A549 (cell line): ENCODE measurements at places on chromosomes 2 and 18.
A peak's percentile ranks its signal among the peaks of the same experiment; 100 is the strongest.

DNA sequence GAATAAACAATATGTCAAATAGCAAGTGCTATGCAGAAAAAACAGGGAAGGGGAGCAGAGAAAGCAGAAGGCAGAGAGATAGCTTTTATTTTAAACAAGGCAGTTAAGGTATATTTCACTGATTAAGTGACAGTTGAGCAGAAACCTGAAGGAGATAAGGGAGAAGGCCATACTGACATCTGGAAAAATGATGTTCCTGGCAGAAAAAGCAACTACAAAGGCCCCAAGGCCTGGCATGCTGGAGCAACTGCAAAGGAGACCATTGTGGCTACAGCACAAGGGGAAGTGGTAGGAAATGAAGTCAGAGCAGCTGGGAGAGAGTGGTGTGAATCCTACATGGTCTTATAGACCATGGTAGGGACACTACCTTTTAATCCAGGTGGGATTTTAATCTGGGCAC is 8.9 kb upstream of the PCBP1 start:
- no peak for DNase-seq

- DNase-seq: peak; percentile 2
Measured at GRCh38 chr18:31819106-31819924, 58.6 kb upstream of the SLC25A52 start.

DNA sequence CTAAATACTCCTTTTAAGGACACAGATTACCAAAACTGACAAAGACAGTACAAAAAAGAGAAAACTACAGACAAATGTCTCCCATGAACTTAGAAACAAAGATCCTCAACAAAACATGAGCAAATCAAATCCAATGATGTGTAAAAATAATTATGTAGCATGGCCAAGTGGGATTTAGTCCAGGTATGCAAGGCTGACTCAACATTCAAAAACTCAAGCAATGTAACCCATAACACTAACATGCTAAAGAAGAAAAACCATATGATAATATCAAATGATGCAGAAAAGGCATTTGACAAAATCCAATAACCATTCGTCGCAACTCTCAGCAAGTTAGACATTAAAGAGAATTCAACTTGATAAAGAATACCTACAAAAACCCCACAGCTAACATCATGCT is 239.0 kb upstream of the KLHL29 start:
- DNase-seq: no peak

GRCh38 chr2:102473020-102473419 is at the start of gene SLC9A4:
SLC9A4 (plus strand) TSS chr2:102473226; CDS start chr2:102473760, 534 bp downstream.
- DNase-seq: peak; percentile 8

- no peak for DNase-seq
Measured at GRCh38 chr2:179830043-179830787, 31.2 kb downstream of the ZNF385B start.

DNA sequence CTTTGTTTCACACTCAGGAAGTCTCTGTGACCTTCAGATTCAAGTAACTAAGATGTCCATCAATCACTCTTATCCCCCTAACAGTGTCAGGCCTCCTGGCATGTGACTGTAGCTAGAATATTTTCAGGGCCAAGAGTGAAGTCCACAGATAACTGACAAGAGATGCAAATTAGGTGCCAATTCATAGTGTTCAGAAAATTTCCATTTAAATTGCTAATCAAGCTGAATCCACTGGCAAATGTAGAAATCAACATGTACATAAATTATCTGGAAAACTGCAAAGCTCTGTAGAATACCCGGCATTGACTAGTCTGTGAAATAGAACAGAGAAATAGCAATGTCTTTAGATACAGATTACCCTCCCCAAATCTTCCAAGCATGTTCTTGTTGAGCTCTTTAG is 38.6 kb upstream of the ARL4C start:
- no peak for DNase-seq

DNA sequence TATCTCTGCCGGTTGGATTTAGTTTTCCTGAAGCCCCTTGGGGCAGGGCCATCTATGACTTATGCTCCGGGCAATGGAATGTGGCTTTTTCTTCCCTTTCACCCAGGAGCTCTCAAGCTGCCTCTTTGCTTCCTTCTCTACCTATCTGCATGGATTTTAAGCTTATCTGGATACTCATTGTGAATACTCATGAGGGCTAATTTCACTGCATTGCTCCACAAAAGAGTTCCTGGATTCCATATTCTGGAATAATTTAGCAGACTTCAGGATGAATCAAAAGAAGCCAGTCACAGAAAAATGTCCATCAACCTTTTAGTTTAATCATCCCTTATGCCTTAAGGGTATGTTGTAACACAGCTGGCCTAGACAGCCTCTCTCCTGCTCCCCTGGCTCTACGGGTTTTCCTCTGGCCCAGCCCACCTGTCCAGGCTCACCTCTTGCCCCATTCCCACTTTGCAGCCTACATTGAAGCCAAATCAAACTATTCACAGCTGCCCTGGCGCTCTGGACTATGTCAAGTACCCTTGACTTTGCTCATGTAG is 122.8 kb upstream of the RMDN2 start:
- DNase-seq: peak; percentile 39

- DNase-seq: no peak
Measured at GRCh38 chr2:239156516-239157265, 244.1 kb downstream of the HDAC4 start.

GRCh38 chr18:58350526-58350925 is 278.4 kb downstream of the ALPK2 start:
- DNase-seq: no peak

DNA sequence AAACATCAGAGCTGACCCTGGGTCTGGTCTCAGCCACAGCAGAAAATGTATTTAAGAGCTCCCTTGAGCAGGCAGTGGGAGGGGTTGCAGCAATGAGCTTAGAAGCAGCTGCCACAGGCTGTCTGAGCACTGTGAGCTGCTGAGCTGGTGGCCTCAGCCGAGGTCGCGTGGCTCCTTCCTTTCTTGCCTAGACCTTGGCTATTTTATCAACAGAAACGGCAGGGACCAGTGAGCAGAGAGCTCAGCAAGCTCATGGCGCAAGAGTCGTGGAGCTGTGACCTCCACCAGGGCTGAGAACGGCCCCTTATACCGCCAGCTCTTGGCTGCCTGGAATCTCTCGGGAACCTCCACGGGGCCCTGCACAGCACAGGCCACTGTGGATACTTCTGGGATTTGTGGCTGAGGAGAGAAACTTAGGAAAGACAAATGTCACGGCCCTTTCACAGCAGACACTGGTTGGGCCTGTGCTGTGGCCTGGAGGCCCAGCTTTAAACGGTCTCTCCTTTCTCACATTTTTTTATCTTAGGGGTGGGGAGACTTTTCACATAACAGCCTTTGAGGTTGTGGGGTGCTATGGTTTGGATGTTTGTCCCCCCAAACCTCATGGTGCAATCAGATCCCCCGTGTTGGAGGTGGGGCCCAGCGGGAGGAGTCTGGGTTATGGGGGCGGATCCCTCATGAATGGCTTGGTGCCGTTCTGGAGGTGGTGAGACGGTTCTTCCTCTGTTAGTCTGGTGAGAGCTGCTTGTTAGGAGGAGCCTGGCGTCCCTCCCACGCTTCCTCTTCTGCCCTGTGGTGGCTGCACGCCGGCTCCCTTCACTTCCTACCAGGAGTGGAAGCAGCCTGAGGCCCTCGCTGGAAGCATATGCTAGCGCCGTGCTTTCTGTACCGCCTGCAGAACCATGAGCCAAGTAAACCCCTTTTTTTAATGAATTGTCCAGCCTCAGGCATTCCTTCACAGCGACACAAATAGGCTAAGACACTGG is 1.7 kb downstream of the ALLC start:
- no peak for DNase-seq

GRCh38 chr2:100142393-100142792 is at the start of gene AFF3:
AFF3 (minus strand) TSS chr2:100142590; CDS start chr2:100104454, 38,136 bp downstream.
- DNase-seq: no peak

DNA sequence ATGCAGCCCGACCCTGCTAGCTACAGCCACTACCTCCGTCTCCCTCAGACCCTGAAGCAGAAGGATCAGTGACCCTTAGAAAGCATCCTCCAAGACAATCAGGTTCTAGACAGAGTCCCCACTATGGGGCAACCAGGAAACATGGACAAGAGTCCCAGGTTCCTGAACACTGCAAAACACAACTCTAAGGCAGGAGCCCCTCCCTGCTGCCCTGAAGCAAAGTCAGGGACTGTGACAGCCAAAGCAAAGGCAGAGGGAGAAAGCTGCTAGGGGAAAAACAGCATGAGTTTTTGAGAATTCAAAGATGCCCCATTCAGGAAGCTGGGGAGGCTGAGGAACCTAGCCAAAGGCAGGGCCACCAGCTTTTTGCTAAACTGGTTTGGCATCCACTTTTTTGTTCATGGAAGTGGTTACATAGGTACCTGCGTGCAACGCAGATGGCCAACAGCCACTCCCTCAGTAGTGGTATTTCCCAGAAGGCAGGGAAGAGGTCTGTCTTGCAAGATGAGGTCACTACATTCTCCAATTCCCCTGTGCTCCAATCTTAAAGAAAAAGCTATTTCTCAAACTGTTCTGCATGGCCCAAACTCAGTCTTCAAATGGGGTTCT is 33.2 kb downstream of the MYO5B start:
- DNase-seq: no peak
